RPMI7951 (cell line): ENCODE measurements at places on chromosomes 2 and 18. TPM values are rescaled to one million over a fixed set of nuclear protein-coding genes. Genes with fewer than 3 reads are reported as not detected.

DNA sequence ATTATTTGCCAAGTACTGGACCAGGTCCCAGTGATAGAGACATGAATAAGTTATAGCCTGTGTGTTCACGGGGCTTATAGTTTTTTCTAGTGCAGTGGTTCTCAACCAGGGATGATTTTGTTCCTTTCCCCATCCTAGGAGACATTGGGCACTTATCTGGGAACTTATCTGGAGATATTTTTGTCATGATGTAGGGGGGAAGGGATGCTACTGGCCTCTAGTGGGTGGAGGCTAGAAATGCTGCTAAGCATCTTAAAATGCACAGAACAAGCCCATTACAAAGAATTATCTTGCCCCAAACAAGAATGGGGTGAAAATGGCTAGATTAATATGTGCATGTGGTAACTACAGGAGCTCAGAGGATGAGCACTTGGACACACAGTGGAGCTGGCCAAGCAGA lies 75.2 kb downstream of the KLHL29 start:
- no peak for DNase-seq

- DNase-seq, result peak; percentile 72
Measured at GRCh38 chr2:11753886-11754699, 7.7 kb downstream of the LPIN1 start.

- DNase-seq, result no peak
Measured at GRCh38 chr2:160199683-160200389, at the start of gene ITGB6. ITGB6 (minus strand) TSS chr2:160200272; CDS start chr2:160200063, 209 bp downstream.

DNA sequence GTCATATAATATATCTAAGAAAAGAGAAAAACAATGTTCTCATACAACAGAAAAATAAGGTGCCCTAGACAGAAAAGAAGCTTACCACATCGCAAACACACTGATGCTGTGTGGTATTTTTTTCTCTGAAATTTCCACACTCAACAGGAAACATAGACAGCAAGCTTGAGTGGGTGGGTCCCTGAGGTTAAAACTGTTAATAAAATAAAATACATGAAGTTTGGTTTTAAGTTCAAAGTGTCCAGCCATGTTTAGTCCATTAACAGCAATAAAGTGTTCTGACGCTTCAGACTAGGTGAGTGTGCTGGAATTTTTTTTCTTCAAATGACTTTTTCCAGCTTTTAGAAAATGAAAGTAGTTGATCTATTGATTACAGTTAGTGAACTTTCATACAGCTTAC lies 83.3 kb upstream of the EPB41L5 start:
- DNase-seq, result no peak

- DNase-seq, result peak; percentile 31
Measured at GRCh38 chr18:71036783-71037182, 747.9 kb downstream of the SOCS6 start.

DNA sequence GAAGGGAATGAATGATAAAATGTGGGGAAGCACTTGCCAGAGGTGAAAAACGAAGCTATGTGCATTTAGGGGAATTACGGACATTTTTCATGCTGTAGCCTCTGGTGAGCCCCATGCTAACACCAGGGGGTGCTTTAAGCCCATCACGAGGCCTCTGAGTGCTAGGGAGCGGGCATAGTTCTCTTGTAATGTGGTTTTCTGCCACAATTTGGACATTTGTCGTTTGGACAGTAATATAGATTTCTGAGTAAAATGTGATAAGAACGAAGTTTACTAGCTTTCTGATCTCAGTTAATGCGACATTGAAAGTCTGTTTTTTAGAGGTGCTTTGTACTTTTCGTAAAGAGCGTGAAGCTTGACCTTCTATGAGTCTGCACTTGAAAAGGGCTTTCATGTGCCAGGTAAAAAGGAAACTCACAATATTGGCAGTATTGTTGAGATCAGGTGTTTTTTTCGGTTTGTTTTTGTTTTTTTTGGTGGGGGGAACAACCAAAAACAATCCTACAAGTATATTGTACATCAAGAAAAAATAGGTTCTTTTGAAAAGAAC lies 50.6 kb downstream of the TRAF3IP1 start:
- peak; percentile 61 for DNase-seq

- DNase-seq, result no peak
Measured at GRCh38 chr2:236847023-236847422, 238.7 kb upstream of the COPS8 start.

- DNase-seq, result no peak
Measured at GRCh38 chr2:118095610-118096009, 7.3 kb downstream of the INSIG2 start.

- DNase-seq, result no peak
Measured at GRCh38 chr18:4353853-4354418, 101.2 kb downstream of the DLGAP1 start.

DNA sequence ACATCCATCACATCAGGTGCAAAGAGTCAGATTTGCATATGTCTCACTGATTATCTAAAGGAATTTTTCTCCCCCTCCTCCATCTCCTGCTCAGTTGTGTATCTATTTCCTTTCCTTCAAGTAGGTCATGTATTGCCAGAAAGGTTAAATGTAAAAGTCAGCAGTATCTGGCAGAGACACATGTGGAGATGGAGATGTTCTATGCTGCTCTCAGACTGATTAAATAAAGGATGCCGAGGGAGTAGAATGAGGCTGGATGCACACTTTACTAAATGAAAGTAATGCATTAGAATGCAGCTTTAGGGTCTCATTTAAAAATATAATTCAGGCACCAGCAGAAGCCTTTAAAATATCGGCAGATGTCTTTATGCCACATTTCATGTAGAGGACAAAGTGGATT lies 555.3 kb downstream of the RNF144A start:
- no peak for DNase-seq

GRCh38 chr2:151523850-151524249 lies 114.1 kb downstream of the RIF1 start:
- DNase-seq, result peak; percentile 13

- DNase-seq, result no peak
Measured at GRCh38 chr2:160257041-160257742, 57.1 kb upstream of the ITGB6 start.

DNA sequence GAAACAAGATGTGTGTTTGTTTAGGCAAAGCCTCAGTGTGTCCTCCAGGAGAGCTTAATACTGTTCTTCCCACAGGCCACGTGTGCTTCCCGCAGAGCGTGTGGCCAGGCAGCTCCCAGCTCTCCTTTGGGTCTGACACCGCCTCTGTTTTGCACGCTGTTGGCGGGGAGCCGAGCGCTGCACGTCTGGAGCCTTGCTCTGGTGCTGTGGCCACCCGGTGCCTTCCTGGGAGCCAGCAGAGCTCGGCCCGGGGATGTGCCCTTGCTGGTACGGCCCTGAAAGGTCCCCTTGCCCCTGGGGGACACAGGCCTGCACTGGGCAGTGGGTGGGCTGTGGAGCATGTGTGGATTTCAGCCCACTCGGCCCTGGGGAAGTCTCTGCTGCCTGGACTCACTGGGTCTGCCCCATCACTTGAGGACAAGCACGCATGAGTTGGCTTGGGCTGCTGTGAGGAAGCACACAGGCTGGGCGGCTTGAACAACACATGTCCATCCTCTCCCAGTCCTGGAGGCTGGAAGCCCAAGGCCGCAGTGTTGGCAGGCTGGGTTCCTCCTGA lies 160.7 kb upstream of the HDAC4 start:
- peak; percentile 90 for DNase-seq

DNA sequence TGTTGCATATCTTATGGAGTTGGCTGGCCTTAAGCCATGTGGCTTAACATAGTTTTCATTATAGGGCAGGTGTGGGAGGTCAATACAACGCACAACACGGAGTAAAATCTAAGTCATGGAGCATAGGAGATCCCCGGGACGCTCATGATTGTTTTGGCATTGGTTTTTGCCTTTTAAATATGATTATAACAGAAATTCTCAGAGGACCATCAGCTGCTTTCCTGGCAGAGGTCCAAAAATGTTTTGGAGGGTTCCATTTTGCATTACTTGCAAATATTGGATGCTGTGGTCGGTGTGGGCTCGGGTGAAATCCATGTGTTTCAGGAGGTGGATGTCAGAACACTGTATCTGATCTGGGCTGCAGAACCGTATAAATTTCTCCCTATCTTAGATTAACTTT lies 3.4 kb downstream of the NCOA1 start:
- DNase-seq, result no peak

DNA sequence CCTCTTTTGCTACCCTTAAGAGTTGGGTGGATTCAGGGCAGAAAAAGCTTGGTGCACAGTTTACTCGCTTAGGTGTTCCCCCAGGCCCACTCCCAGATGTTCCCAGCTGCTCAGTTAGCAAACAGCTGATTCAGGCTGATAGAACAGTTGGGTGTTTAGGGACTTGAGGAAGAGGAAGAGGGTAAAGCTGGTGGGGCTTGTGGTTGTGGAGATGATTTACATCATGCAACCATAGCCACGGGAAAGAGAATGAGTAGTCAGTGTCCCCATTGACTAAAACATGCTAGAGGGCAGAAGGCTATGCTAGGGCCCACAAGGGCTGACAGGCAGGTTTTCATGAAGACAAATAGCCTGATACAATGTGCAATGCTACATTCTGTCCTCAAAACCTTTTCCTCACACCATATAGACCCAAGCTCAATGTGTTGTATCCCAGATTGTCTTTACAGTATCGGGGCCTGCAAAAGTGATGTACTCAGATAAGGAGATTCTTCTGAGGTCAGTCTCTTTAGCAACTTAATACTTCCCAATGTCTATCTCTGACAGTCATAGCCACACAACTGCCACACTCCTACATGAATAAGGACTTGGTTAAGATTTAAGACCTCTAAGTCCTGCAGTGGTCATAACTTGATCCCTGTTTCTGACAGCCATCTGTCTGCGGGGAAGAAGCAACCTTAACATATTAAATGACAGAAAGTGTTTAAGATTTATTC lies 15.6 kb downstream of the COLEC12 start:
- peak; percentile 68 for DNase-seq

DNA sequence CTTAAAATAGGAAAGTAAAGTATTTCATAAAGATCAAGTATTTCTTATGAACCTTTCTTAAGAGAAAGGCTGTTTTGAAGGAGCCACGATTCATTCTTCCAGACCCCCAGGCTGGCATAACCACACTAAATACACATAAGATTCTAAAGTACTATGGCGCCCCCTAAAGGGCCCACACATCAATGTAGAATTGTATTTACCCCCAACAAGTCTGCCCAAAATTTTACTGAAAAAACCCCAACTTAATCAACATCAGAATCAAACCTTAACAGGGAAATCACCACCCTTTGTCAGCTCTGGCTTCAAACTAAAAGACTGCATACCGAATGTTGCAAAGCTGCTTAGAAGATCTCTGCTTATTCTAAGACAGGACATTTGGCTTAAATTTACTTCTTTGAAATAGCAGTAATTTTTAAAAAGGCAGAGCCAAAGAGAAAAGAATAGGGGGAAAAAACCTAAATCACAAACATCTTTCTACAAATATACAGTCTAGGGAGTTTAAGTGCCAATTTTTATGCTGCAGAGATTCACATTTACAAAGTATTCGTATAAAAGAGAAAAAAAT lies 20.4 kb upstream of the BCL2 start:
- DNase-seq, result peak; percentile 14

GRCh38 chr18:1483385-1483784 lies 578.7 kb downstream of the ADCYAP1 start:
- peak; percentile 22 for DNase-seq

- DNase-seq, result peak; percentile 94
Measured at GRCh38 chr2:189347540-189347939, 93.7 kb upstream of the WDR75 start.

DNA sequence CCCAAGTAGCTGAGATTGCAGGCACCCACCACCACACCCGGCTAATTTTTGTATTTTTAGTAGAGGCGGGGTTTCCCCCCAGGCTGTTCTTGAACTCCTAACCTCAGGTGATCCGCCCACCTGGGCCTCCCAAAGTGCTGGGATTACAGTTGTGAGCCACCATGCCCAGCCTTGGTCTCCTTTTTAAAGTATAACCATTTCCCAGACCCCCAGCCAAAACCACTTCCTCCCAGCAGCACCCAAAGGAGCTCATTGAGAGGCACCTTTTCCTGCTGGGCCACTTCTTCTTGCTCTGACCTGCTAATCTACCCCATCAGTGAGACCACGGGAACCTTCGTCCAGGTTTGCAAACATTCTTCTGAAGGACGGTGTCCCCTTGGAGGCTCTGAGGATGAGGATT lies 69.9 kb downstream of the INPP5D start:
- no peak for DNase-seq

DNA sequence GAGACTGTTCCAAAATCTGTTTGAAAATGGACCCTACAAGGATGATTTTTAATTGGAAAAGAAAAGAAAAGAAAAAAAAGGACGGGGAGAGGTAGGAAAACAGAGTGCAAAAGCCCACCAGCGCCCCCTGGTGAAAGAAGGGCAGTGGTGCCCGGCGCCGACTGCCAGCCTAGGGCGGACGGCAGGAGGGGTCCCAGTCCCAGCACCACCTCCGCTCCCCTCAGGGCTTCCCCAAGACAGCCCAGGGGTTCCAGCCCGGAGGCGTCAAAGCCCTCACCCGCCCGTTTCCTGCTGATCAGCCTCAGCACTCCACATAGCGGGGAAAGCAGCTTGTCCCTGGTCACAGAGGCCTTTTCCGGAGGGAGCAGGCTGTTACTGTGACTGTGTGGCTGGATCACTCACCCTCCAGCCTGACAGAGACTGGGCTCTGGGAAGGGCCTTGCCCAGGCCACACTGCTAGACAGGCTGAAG lies 213.9 kb downstream of the TFCP2L1 start:
- peak; percentile 43 for DNase-seq

GRCh38 chr18:35580701-35581539 lies 620 bp upstream of the GALNT1 start:
- peak; percentile 53 for DNase-seq

DNA sequence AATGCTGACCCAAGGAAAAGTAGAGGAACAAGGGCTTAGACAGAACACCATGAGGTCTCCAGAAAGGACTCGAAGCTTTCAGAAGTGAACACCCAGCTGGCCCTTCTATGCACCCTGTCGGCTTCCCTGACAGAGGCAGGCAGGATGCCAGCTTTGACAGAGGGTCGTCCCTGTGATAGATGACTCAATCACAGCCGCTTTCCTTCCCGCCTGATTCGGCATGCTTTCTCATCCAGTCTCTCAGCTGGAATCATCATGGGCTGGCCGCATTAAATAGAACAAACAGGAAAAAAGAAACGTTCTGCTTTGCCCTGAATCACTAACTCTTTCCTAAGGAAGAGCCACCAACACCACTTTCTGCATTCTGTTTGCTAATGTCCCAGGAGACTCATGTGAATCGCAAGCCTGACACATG lies 140.3 kb upstream of the RAB12 start:
- peak; percentile 78 for DNase-seq

DNA sequence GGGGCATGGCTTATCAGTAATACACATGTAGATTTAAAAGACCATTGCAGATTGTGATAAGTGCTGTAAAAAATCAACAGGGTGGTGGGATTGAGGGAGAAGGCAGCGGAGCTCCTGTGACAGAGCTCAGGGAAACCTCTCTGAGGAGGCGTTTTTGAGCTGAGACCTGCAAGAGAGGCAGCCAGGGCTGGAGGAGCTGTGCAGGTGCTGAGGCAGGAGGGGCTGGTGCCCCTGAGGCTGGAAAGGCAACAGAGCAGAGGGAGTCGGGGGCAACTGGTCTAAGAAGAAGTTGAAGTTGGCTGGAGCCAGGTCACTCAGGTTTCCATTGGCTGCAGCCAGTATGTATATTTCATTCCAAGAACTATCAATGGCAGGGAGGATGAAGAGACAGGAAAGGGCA lies 47.6 kb downstream of the KLHL29 start:
- no peak for DNase-seq

MAP3K19 gene
- not detected in 2 replicates for total RNA-seq

DYSF gene
- total RNA-seq, result 1.2 and 2.3 TPM in 2 replicates

RAMP1 gene
- total RNA-seq, result 6.2 and 18.6 TPM in 2 replicates

IL1A gene
- 1.9 and 2.3 TPM in 2 replicates for total RNA-seq

HOXD13 gene
- 1.2 and 2.6 TPM in 2 replicates for total RNA-seq

FKBP1B gene
- total RNA-seq, result 10.9 and 15.6 TPM in 2 replicates

HNRNPA3 gene
- 47.2 and 54.2 TPM in 2 replicates for total RNA-seq

MRPL19 gene
- 51.1 and 57.0 TPM in 2 replicates for total RNA-seq

SUPT7L gene
- total RNA-seq, result 29.2 and 31.5 TPM in 2 replicates

ARHGEF33 gene
- 0.24 and 0.59 TPM in 2 replicates for total RNA-seq

GCKR gene
- total RNA-seq, result not detected in 2 replicates

VSNL1 gene
- total RNA-seq, result not detected in 2 replicates
